ENCODE measurements at places on chromosomes 11 and 22.

DNA sequence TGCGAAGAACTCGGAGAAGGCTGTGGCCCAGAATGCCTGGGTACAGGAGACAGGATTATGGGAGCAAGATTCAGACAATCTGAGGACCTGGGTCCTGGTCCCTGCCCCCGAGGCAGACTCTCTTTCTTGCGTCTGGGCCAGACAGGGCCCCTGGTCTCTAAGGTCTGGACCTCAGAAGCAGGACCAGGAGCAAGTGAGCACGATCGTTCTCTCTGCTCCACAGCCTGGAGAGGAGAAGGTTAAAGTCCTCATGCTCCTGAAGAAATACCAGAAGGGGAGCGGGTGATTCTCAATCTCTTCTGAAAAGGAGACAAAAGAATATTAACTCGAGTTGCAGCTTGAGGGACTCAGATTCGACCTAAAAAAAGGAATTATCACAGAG, 349.9 kb downstream of the CADM1 start:
- DNase-seq, result no peak

GRCh38 chr22:44211256-44211945, 30.7 kb downstream of the PARVG start:
- no peak for DNase-seq

DNA sequence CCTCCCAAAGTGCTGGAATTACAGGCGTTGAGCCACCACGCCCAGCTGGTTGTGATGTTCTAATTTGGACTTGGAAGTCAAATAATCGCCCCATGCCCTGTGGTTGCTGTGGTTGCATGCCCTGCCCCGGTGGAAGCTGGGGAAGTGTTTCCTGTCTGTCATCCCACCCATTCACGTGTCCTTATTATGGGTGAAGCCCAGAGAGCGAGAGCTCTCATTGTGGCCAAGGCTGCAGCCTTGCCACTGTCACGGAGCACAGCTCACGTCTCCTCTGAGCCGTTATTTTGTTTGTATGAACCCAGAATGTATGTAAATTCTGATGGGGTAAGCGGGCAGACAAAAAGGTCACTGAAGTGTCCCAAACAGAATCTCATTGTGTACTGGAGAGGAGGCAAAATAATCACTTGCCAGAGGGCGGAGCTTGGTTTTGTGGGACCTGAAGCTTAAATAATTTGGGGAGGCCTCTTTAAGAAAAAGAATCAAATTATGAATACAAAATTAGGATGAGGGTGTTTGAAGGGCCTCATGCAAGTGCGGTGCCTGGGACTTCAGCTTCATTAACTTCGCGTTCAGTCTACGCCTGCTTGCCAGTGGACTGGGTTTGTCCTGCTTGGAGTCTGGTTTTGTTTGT, 25.8 kb upstream of the TREH start:
- no peak for DNase-seq

DNA sequence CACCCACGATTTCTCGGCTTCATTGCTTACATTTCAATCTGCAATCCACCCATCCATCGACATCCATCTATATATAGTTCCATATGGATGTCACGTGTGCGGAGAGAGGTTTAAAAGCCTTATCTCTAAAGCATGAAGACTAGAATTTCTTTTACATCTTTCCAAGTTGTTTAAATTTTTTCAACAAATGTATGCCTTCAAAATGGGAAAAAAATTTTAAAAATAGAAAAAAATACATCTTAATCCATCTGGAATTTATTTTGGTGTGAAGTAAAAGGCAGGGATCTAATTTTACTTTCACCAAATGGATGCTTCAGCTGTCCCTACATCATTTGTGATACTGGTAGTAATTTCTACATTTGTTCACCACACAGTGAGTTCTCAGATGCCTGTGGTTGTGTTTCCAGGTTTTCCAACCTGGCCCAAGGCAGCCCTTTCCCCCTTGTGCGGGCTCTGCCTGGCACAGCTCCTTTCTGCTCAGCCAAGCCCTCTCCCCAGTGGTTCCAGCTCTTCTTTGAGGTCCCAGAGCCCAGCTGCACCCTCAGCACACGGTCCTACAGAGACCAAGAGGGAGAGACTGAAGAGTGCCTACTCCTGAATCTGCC, 37.6 kb upstream of the KLHL35 start:
- DNase-seq, result no peak

DNA sequence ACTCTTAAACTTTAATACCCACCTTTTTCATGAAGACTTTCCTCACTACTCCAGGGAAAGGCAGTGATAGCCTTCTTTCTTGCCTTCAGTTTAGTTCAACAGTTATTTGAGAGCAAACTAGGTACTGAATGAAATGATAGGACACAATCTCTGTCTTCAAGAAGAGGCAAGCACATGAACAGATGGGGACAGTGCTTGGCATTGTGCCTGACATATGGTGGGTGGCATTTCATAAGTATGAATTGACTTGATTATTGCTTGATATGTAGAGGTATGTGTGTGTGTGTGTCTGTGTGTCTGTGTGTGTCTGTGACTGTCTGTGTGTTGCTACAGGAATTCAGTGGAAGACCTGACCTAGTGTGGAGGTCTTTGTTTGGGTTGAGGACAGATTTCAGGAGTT, 504.1 kb downstream of the NELL1 start:
- DNase-seq, result peak; percentile 57

DNA sequence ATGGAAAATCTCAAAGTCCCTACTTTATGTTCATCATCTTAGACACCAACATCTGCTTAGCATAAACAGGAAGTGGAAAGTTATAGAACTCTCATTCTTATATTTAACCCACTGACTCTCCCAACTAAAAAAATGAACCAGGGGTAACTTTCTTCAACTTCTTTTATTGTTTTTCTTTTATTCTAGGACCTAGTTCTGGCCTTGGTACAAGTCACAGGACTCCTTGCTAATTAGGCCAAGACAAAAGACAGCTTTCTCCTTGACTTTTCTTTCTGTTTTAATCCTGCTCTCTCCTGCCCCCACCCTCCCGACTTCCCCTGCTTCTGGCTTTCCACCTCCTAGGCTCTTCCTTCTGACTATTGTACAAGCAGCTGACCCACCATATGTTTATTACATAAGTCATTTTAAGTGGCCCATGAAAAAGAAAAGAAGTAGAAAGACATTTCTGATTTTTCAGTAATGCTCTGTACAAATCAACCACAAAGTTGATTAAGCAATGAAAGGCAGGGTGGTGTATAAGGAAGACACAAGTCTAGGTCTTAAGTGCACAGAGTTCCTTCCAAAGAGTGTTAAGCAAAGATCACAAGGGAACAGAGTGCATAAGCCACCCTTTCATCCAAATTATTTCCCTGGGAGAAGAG, 18.3 kb downstream of the JAML start:
- DNase-seq, result peak; percentile 2

DNA sequence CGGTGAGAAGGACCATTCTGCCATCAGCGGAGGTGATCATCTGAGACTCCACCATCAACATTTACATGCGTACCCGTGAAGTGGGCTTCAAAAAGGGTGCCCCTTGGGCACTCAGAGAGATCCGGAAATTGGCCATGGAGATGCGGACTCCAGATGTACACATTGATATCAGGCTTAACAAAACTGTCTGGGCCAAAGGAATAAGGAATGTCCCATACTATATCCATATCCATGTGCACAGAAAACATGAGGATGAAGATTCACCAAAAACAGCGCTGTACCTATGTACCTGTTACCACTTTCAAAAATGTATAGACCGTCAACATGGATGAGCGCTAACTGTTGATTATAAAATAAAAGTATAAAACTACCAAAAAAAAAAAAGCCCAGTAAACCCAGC, 10.8 kb downstream of the HSPA8 start:
- no peak for DNase-seq

DNA sequence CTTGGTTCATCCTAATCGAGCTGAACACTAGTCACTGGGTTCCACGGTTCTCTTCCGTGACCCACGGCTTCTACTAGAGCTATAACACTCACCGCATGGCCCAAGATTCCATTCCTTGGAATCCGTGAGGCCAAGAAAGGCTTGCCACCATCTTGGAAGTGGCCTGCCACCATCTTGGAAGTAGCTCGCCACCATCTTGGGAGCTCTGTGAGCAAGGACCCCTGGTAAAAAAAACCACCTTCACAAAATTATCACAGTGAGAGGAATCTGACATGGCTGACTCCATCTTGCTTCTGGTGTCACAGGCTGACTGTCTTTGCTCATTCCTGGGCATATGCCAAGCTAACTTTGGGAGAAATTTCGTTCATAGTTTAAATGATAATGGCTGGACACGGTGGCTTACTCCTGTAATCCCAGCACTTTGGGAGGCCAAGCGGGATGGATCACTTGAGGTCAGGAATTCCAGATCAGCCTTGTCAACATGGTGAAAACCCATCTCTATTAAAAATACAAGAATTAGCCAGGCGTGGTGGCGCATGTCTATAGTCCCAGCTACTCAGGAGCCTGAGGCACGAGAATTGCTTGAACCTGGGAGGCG, 18.9 kb upstream of the KCTD14 start:
- DNase-seq, result no peak

DNA sequence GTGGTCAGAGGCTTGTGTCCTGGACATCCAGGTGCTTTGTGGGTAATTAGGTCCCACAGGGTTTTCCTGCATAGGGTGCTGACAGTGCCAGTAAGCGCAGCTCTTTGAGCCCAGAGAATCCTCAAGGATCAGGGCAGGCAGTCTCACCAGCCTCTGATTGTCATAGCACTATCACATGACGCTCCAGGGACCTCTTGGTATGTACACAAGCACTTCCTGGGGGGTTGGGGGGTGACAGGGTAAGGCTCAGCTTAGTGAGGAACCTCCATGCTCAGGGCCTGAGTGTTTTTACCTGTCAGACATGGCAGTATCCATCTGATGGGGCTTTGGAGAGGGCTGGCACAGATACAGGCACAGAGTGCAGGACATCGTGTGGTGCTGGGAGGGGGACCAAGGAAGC, 27.9 kb upstream of the SUSD2 start:
- no peak for DNase-seq

DNA sequence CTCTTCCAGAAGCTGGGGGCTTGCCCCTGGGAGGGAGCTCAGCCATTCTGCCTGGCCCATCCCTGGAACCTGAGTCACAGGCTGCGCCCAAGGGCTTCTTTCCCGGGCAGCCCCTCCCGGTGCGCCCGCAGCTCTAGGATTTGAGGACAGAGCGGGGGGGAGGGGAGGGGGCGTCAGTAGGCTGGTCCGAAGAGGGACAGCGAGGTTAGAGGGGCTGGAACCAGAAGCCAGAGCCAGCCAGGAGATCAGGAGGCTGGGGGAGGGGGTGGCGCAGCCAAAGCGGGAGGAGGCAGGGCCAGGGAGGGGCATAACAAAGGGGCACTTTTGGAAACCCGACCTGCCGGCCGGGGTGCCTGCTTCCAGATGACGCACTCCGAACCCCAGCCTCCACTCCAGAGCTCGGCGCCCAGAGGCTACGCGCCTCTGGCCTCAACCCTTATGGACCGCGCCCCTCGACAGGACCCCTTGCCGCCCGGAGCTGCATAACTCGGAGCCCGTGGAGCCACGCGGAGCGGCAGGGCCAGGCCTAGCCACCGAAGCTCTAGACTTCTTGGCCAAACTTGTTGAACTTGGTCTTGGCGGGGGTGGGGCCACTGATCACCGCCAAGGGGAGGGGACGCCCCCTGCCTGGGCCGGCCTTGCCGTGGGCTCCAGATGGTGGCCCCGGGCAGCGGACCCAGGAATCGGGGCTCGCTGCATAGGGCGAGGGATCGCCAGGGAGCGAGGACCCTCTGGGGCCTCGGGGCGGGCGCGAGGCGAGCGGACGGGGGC, 744 bp downstream of the PACSIN3 start:
- DNase-seq, result peak; percentile 21

- DNase-seq, result no peak
Measured at GRCh38 chr11:14144934-14145333, 182.4 kb downstream of the SPON1 start.

- DNase-seq, result no peak
Measured at GRCh38 chr22:42416671-42417230, 15.5 kb downstream of the NFAM1 start.

DNA sequence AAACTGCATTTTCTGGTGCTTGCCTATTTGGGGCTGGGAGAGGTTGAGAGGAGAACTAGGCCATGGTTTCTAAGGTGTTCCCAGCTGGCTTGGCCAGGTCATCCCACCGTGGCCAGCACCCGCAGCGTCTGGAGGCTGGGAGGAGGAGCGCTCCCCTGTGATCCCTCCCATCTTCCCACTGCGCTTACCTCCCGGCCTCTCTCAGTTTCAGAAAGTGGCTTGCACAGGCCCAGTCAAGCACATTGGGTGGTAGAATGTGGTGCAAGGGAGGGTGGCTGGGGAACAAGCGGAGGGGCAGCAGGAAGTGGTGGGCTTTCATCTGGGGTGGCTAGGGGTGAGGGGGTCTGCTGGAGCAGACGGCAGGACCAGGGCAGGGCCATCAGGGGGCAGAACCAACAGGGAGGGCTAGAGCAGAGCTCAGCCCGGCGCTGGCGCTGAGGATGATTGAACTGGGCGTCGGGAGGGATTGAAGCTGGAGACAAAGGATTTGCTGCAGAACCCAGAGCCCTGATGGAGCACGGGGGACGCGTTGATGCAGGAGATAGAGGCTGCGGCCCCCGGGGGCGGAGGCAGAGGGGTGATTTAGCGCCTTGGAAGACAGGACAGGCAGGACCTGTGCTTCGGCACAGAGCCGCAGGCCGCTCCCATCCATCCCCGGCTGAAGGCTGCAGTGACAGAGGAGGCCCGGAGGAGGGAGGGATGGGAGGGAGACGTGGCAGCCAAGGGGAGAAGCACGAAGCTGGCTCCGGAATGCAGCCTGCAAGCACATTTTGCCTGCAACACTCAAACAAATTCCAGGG, 76.0 kb downstream of the TRIM29 start:
- no peak for DNase-seq

DNA sequence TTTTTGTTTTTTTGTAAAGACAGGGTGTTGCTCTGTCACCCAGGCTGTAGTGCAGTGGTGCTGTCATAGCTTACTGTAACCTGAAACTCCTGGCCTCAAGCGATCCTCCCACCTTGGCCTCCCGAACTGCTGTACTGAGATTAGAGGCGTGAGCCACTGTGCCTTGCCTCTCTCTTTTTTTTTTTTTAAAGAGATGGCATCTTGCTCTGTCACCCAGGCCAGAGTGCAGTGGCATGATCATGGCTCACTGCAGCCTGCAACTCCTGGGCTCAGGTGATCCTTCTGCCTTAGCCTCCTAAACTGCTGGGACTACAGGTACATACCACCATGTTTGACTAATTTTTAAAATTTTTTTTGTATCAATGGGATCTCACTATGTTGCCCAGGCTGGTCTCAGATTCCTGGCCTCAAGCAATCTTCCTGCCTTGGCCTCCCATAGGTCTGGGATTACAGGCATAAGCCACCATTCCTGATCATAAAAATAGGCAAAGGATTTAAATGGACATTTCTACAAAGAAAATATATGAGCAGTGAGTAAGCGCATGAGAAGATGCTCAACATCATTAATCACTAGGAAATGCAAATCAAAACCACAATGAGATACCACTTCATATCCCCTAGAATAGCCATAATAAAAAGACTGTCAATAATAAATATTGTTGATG, 17.3 kb upstream of the CLNS1A start:
- DNase-seq, result no peak
